ENCODE measurements at places on chromosomes 2 and 18. TPM values are rescaled to one million over a fixed set of nuclear protein-coding genes. Genes with fewer than 3 reads are reported as not detected.

The WNT10A gene
- polyA plus RNA-seq: 0.02 TPM

The CHRND gene
- not detected for polyA plus RNA-seq

The KIF5C gene
- 4.7 TPM for polyA plus RNA-seq

The CTIF gene
- 47.2 TPM for polyA plus RNA-seq
